ENCODE measurements at places on chromosomes 6 and 20. TPM values are rescaled to one million over a fixed set of nuclear protein-coding genes. Genes with fewer than 3 reads are reported as not detected.

Gene FAM184A
- total RNA-seq: 4.4 TPM

Gene AKAP12
- total RNA-seq: 146 TPM

- H3K4me3 ChIP-seq: no peak overlapping the region
- peaks cover 32% of the 10 kb centered on the region for H3K4me1 ChIP-seq
- H3K27me3 ChIP-seq: no peaks in the 10 kb centered on the region
These were observed 178.3 kb downstream of the TMEM242 start for GRCh38 chr6:157144859-157145568.

GRCh38 chr20:19463597-19463996 lies 251.2 kb downstream of the SLC24A3 start:
- H3K4me1 ChIP-seq: no peaks in the 10 kb centered on the region
- no peaks in the 10 kb centered on the region for H3K36me3 ChIP-seq
- no peak overlapping the region for H3K27ac ChIP-seq
- peaks cover 64% of the 10 kb centered on the region for H3K27me3 ChIP-seq

DNA sequence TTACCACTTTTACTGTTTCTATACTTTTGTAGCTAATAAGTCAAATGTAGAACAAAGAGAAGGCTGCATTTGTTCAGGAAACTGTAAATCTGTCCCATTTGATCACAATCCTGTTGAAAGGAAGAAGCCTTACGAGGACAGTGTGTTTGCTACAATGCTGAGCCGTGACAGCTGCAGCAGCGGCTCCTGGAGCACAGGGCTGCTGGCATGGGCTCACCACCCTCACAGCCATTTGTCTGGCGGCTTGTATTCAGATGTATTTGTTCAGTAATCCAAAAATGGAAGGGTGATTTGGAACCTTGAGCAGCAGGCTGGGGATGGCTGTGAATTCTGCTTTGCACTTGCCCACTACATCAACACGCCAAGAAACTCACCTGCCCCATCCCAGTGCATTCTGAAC lies 5.7 kb downstream of the TUBB2A start:
- H3K4me1 ChIP-seq: no peaks in the 10 kb centered on the region
- no peaks in the 10 kb centered on the region for H3K27me3 ChIP-seq
- peaks cover 19% of the 10 kb centered on the region for H3K36me3 ChIP-seq
- H3K4me3 ChIP-seq: no peak overlapping the region
- H3K27ac ChIP-seq: no peak overlapping the region

Gene TPX2
- 128 TPM for total RNA-seq

- H3K4me3 ChIP-seq: no peak overlapping the region
- H3K27me3 ChIP-seq: peaks cover 56% of the 10 kb centered on the region
- no peak for DNase-seq
- H3K36me3 ChIP-seq: no peaks in the 10 kb centered on the region
- H3K27ac ChIP-seq: no peak overlapping the region
These were observed 45.1 kb upstream of the FOXA2 start for GRCh38 chr20:22629447-22629846.

Gene DEFB124
- total RNA-seq: not detected

DNA sequence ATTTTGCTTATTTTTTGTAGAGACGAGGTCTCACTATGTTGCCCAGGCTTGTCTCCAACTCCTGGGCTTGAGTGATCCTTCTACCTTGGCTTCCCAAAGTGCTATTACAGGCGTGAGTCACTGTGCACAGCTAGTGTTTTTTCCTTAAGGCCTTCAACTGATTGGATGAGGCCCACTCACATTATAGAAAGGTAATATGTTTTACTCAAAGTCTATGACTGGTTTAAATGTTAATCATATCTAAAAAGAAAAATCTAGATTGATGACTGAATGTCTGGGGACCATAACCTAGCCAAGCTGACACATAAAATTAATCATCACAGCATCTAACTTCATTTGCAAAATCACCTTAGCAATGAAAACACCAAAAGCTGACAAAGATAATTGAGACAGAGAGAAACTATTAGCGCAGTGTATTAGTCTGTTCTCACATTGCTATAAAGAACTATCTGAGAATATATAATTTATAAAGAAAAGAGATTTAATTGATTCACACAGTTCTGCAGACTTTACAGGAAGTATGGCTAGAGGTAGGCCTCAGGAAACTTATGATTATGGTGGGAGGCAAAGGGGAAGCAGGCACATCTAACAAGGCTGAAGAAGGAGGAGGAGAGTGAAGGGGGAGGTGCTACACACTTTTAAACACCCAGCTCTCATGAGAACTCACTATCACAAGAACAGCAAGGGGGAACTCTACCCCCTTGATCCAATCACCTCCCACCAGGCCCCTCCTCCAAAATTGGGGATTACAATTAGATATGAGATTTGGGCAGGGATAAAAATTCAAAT lies 66.8 kb upstream of the ARHGAP18 start:
- H3K27ac ChIP-seq: no peak overlapping the region
- no peak for DNase-seq
- no peaks in the 10 kb centered on the region for H3K36me3 ChIP-seq

Data from PC-3 (cell line).